Choroid plexus epithelial cell (primary cell): ENCODE measurements at places on chromosomes 5 and 9.
A peak's percentile ranks its signal among the peaks of the same experiment; 100 is the strongest.

GRCh38 chr9:4022435-4023067 is 277.3 kb downstream of the GLIS3 start:
- DNase-seq, result no peak

DNA sequence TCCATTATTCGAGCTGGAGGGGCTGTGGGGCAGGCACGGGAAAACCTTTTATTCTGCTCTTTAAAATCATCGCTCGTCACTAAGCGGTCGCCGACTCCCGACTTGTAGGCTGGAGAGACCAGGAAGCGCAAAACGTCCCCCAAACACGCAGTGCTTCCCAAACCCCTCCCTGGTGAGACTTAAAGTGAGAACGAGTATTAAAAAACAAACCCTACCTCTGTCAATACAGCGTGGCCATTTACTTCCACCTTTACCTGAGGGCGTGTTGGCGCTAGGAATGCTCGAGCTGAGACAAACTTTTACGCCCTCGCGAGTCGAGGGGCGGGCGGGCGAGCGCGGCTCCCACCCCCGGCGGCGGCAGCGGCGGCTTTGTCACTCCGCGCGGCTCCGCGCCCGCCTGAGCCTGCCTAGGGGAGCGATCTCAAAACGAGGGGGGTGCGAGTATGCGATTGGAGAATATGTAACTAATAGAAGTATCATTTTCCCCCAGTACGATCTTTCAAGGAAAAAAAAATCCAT is at the start of gene NR2F1-AS1:
Gene NR2F1-AS1, minus strand, starts transcription at position 293 of the 519 bp plus-strand sequence.
- peak; percentile 59 for DNase-seq

GRCh38 chr9:19154135-19154612 is 26.9 kb upstream of the PLIN2 start:
- peak; percentile 99 for DNase-seq

DNA sequence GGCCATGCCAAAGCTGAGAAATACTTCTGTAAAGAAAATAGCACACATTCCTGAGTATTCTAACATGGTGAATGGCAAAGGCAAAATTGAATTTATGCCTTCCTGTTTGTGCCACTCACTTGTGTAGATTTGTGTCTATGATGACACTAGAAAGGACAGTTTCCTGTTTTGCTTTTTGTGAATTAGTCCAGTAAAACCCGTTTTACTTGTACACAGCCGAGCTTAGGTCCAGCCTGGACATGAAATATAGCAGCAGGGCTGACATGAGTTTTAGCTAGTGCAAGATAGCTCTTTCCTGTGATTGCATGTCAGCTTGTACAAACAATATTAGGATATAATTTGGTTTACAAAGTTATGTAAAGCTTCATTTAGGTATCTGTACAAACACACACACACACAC is 1891.7 kb upstream of the WWC1 start:
- DNase-seq, result no peak

DNA sequence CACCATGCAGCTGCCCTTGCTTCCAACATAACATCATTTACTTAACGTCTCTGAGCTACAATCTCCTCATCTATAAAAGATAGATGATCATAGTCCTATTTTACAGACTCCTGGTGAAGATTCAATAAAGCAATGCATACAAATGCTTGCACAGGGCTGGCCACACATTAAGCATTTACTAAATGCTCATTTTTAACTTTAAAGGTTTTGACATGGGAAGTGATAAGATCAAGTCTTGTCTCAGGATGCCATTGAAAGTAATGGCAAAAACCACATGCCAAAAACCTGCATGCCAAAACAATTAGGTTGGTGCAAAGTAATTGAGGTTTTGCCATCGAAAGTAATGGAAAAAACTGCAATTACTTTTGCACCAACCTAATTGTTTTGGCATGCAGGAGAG is 181.2 kb upstream of the ADRA1B start:
- DNase-seq, result no peak

- DNase-seq, result no peak
These were observed 174.5 kb downstream of the FGF18 start for GRCh38 chr5:171593976-171594375.

DNA sequence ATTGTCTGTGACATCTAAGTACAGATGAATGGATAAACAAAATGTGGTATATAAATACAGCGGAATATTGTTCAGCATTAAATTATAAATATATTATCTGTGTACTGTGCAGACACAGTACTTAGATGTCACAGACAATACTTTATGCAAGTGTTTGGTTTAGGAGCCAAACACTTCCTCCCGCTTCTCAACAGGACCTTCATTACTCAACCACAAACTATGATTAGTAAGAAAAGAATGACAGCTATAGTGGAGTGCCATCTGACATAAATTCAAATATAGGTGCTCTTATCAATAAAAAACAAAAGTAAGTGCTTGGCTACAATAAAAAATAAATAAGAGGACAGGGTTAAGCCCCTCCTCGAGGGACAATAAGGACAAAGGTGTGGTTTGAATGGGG is 38.9 kb upstream of the STX17 start:
- peak; percentile 35 for DNase-seq

DNA sequence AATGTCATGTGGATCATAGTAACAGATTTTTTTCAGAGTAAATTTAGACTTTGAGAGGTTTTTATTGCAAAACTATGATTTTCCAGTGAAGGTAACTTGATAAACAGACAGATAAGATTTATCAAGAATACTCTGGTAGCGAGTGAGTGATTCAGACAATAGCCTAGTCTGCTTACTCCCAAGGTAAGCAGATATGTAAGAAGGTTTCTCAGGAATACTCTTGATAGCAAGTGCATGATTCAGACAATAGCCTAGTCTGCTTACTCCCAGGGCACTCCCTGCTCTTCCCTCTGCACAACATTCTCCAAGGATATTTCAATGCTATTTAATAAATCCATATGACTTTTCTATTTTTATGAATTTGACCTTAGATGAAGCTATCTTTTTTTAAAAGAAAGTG is 1881.5 kb downstream of the EFNA5 start:
- no peak for DNase-seq

DNA sequence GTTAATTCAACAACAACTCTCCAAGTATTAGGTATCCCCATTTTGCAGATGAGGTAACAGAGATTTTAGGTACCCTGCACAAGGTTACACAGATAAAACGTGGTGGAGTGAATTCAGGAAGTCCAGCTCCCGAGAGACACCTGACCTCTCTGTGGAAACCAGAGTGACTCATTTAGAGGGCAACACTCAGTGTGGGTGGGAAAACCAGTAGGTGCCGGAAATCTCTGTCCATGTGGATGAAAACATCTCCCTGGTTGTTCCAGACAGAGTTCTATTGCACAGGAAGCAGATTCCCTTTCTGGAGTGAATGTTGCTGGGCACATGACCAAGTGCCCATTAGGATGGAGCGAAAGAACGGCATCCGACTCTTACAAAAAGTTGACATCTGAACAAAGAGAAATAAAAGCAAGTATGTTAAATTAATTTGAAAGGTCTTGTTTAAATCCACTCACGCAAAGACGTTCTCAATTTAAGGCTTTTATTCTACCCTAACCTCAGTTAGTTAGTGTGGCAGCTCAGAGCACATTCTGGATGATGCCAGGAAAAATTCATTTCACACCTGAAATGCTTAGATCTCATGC is 391.9 kb upstream of the WWC1 start:
- DNase-seq, result peak; percentile 42

- no peak for DNase-seq
These were observed 6.5 kb downstream of the HK3 start for GRCh38 chr5:176892663-176893062.

DNA sequence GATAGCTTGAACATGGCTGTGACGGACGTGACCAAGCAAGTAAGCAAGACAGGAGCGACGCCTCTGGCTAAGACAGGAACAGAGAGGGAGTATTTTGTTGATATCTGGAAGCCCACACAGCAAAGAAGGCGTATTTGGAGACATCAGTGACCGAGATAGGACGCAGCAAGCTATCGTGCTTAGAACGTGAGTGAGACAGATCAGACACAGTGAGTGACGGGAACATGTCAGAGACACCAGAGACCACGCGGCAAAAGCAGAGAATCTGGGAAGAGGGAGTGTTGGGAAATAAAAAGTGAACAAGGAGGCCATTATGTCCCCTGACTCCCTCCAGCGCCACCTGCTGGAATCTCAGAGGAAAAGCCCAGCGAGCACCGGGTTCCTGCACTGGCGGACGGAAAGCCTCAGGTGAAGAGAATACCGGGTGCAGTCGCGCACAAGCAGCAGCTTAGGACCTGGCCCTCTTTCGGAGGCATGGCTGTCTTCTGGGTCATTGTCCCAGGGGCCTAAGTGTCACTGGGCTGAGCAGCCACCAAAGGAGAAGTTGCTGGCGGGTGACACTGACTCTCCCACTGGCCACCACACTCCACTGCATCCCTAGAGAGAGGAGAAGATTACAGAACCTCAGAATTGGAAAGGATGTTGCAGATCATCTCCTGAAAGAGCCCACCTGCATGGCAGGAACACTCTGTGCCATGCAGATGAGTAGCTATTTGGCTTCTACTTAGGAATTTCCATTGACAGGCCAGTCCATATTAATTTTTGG is 99.1 kb downstream of the FBXO38 start:
- peak; percentile 69 for DNase-seq
